ENCODE measurements at places on chromosomes 16 and 17.
A peak's percentile ranks its signal among the peaks of the same experiment; 100 is the strongest.

DNA sequence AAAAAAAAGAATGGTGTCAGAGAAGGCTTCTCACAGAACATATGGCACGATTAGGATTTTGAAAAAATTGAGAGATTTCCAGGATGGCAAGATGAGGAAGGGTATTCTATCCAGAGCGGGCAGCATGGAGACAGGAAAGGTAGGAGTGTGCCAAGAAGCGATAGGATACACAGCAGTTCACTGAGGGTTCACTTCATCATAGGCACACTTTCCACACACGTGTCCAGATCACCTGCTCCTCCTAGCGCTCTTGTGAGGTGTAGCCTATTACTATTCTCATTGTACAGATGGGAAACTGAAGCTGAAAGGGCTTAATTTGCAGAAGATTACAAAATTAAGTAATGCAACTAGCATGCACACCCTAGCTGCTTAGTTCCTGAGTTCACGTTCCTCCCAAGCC, 6.2 kb upstream of the ELAC2 start:
- DNase-seq: no peak

DNA sequence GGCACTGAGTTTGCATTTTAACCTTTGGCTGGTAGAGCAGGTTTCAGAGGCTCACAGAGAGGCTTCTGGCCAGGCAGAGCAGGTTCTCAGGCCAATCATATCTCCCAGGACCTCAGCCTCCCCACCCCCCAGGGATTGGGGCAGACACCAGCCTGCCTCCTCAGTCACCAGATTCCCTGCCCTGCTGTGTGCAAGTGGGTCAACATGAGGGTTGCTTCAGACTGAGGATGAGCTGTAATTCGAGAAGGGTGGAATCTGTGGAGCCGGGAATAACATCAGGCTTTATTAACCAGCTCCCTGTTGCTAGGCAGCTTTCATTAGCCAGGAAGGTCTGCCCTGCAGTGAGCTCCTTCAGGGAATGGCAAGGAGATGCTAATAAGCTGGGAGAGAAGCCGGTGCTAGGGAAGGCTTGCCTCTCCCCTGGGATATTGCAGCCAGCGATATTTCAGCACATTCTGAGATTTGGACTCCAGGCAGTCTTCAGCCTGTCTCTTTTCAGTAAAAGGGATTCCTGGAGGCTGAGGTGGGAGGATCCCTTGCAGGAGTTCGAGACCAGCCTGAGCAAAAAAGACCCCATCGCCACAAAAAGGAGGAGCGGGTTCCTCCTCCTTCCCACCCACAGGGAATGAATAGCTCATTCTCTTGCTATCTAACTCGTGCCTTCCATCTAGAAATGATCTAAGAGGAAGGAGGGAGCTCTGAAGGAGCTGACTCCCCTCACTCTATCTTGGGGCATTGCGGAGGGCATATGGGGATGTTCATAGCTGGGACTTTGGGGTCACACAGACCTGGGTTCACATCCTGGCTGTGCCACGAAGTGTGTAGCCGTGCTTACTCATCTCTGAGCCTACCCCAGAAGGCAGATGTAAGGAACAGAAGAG, 10.7 kb downstream of the SGSM2 start:
- peak; percentile 39 for DNase-seq

- no peak for DNase-seq
Measured at GRCh38 chr17:51670899-51671298, 410.6 kb downstream of the UTP18 start.

DNA sequence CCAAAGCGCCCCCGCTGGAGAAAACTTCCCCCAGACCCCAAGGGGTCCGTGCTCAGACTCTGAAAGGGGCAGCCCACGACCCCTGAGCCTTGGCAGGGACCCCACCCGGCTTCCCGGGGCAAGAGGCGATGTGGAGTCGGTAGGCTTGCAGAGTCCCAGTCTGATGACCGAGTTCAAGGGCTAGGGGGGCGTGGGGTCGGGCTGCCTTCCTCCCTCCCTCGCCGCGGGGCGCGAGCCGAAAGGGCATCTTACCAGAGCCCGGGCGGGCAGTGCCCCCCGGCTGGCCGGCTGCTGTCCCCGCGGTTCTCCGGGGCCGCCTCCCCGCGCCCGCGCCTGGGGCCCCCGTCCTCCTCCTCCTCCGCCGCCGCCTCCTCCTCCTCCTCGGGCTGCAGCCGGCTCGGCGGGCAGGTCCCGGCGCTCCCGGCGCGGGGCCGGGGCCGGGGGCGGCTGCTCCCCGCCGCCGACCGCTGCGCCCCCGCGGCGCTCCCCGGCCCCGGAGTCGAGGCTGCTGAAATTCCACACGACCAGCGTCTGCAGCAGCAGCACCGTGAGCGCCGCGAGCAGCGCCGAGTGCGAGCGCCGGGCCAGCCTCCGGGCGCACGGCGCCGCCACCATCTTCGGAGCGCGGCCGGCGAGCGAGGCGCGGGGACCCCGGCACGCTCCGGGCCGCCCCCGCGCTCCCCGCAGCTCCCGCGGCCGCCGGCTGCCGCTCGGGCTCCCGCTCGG, 415 bp downstream of the XYLT1 start:
- DNase-seq: peak; percentile 19

DNA sequence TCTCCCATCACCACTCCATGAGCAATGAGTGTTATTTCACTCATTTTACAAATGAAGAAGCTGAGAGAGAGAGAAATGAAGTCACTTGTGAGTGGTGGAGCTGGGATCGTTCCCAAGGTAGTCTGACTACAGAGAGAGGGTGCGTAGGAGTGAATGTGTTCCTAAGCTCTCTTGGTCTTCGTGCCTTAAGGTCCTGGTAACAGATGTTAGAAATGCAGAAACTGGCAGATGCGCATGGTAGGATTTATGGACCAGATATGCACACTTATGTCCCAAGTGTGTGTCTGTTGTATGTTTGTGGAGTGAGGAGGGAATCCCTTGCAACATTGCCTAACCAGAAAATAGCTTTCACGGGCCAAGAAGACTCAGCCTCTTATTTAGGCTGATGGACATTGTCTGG, 93.2 kb upstream of the ZNF469 start:
- no peak for DNase-seq

DNA sequence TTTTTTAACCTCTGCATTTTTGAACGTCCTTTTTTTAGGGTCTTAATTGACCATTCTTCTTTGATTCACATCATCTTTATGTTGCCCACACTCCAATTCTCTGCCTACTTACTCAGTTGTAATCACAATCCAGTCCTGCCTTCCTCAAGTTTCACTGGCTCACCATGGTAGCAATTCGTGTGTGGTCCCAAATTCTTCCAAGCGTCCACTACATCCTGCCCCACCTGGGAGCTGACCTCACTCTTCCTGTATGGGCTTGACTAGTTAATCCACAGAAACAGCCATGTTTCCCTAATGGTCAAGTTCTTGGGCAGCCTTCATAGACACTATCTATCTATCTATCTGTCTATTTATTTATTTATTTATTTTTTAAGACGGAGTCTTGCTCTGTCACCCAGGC, 7.1 kb downstream of the TLCD2 start:
- no peak for DNase-seq

GRCh38 chr17:57342963-57343589, 86.8 kb downstream of the MSI2 start:
- no peak for DNase-seq

GRCh38 chr17:41528959-41529353, 848 bp upstream of the KRT19 start:
- DNase-seq: no peak

- no peak for DNase-seq
Measured at GRCh38 chr16:76114681-76115080, 162.5 kb upstream of the CNTNAP4 start.

DNA sequence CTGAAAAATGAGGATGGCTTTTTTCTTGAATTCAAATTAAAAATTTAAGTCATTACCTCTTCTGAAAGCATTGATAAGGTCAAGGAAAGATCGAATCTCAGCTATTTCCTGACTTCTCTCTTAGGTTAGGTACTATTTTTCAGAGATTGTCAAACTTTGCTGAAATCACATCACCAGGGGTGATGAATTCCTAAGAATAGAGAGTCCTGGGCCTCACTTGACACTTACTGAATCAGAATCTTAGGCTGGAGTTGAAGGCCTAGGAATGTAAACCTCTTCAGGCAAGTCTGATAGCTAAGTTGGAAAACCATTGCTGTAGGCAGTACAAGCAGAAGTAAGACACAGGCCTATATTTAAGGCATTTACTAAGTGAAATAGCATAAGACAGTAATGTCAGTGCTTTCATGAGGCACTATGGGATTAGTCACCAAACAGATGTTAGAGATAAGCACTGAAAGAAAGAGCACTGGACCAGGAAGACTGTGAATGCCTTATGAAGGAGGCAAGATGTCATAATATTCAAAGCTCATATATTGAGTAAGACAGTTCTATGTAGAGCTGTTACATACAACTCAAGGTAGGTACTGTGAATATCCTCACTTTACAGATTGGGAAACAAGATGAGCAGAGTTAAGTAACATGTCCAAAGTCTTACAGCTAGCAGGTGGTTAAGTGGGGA, 21.5 kb downstream of the DCAF7 start:
- no peak for DNase-seq

- no peak for DNase-seq
Measured at GRCh38 chr17:65355246-65355645, 206.2 kb downstream of the AXIN2 start.

DNA sequence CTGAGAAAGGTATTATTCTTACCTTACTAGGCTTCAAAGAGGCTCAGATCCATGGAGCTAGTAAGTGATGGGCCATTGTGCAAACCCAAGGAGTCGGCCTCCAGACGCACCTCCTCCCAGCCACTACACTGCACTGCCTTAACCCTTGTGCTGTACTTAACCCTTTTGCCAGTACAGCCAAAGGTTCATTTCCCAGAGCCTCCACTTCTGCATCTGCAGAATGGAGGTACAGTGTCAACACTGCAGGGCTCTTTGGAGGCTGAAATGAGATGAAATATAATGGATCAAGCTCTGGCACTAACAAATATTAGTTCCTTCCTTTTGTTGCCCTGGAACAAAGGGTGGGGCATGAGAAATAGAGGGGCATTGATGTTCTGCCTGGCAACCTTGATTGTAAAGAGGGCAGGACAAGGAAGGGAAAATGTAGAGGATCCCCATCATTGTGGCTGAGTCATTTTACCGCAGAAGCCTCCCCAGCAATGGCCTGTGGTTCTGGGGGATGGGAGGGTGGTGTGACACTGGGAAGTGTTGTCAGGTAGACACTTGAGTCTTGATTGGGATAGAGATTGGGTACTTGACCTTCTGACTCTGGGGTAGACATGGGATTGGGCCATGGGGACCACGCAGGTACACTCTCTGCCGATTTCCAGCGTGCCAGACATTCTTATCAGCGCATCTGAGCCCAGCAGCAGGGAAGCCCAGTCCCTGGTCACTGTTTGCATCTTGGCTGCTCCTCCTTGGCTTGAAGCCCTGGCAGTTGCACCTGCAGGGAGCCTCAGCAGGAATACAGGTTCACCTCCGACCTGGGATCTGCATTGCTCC, 84.0 kb downstream of the MSI2 start:
- no peak for DNase-seq

GRCh38 chr17:41456204-41456603, 11.0 kb downstream of the KRT32 start:
- DNase-seq: no peak

- DNase-seq: peak; percentile 60
Measured at GRCh38 chr17:40340880-40341807, 23.4 kb downstream of the GJD3 start.

DNA sequence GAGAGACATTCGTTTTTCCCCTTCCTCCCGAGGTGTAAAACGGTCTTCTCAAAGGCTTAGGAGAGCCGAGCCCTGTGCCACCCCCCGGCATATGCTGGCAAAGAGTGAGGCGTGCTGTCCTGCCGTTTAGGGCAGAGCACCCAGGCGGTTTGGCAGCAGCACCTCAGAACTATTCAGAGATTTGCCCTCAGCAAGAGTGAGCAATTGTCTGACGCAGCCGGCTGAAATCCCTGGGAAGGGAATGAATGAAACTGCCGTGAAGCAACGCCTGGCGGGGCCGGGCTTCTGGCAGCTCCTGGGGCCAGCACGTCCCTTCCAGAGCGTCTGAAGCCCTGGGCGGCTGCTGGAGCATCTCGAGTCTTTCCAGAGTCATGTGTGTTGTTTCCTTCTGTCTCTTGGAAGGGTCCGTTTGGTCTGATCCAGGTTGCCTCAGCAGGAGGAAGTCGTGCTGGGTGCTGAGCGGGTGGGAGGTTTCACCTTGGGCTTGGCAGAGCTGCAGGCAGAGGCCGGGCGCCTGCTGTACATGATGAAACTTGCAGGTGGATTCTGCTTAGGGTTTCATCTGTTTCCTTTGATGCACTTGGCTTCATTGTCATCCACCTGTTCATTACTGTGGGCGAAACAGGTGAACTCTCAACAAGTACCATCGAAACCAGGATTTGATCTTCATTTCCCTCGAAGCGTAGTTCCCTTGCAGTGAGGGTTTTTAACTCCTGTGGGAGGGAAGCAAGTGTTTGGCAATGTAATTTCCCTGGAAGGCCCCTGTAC, 35.4 kb downstream of the TBCD start:
- DNase-seq: no peak

DNA sequence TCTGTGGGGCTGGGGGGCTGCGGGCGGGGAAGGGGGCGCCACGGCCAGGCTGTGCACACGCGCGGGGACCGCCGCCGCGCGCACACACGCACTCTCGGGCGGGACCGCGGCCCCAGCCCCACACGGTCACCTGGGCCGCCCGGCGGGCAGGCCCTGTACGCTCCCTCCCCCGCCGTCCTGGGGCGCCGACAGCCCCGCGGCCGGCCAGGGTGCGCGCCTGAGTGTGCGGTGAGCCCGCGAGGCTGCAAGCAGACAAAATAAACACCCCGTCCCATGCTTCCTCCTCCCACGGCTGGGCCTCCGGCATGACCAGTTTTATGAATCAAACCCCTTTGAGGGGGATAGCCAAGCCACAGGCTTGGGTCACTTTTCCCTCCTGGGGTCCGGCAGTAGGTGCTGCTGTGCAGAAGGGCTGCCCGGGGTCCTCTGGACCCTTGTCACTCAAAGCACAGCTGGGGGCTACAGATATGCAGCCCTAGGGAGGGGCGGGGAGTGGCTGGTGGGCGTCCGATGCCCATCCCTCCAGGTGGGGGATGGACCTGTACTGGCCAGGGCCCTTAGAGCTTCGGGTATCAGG, 441 bp downstream of the VASN start:
- no peak for DNase-seq

GRCh38 chr16:78909226-78909625, 691.3 kb downstream of the MAF start:
- no peak for DNase-seq
